ENCODE measurements at places on chromosomes 5 and 9.

DNA sequence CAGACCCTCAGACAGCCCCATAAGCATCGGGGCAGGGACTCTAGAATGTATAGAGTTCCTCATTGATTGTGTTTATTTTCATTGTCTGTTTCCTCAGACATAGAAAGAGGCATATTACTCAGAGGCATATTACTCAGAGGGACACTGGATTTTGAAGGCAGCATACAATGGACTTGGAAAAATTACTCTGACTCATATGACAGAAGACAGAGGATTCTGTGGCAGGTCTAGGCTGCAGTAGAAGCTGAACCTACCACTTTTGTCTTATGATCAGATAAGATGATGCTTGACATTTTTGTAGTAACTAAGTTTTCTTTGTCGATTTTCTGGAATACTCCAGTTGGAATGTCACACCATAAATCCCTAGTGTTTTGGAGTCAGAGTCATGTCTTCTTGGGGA, 105.2 kb downstream of the ST8SIA4 start:
- ATAC-seq: peak; percentile 77

GRCh38 chr9:113954591-113954990, 78.5 kb downstream of the ZNF618 start:
- no peak for ATAC-seq

DNA sequence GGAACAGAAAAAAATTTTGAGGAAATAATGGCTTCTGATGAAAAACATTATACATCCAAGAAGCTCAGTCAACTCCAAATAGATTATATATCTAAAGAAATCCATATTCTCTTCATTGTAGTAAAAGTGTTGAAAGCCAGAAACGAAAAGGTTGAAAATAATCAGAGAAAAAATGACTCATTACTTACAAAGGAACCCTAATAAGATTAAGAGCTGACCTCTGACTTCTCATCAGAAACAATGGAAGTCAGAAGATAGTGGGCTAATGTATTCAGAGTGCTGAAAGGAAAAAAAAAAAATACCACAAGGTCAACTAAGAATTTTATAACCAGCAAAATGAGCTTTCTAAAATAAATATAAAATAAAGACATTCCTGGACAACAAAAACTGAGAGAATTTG, 60.0 kb downstream of the HSD17B4 start:
- no peak for ATAC-seq

- no peak for ATAC-seq
Measured at GRCh38 chr5:61263072-61263471, 69.0 kb upstream of the ZSWIM6 start.

DNA sequence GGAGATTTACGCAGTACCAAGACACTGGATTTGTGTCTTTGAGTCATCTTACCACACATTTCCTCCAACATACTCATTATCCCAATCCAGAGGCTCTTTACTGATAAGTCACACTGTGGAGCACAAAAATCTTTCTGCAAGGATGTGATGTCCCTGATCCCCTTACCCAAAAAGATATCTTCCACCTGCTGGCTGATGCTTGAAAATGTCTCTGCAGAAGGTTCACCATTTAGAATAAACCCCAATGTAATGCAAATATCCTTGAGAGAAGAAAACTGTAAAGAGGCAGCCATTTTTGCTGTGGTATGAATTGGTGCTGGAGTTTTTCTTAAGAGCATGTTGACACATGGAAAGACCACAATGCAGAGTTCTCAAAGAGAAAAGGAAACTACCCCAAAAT, 65.7 kb upstream of the RORB start:
- ATAC-seq: no peak

DNA sequence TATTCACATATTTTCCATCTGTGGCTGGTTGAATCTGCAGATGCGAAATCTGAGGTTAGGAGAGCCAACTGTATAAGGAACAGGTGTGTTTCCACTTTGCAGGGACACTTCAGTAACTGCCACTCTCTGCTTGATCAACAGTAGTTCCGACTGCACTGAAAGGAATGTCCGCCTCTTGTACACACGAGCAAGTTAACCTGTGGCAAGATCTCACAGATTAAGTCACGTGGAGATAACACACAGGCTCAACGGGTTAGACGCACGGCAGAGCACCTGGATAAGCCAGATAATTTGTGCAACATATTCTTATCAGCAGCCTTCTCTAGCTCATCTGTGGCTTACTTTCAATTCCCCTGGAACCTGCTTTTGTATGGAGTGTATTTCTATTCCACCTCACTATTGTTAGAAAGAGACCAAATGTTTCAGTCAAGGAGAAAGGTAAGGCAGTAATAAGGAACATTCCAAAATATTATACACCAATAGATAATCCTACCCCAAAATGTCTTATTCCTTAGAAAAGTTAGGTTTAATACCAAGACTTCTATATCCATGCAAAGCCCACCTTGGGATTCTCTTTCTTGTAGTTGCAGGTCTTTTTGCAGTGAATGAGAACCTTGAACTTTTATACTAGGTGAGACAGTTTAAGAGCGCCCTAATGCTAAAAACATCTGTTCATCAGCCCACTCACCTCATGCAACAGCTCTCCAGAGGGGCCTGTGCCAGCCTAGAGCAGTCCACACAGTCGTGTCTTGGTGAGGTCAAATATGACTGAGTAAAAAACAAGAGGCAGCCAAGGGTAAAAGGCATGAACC, 6.5 kb upstream of the C9 start:
- no peak for ATAC-seq

- ATAC-seq: peak; percentile 63
Measured at GRCh38 chr5:150758203-150758530, 650 bp downstream of the DCTN4 start.

All from esophagus mucosa (tissue), 1 donor.